Astrocyte (in vitro differentiated cells and primary cell): ENCODE measurements at places on chromosomes 7 and 10. TPM values are rescaled to one million over a fixed set of nuclear protein-coding genes. Genes with fewer than 3 reads are reported as not detected.
A peak's percentile ranks its signal among the peaks of the same experiment; 100 is the strongest.

- peak; percentile 59 for DNase-seq
- no peak overlapping the region for H3K27ac ChIP-seq
- no peaks in the 10 kb centered on the region for H3K27me3 ChIP-seq
Observed at GRCh38 chr10:103747193-103747865, 108.0 kb downstream of the SH3PXD2A start.

- H3K4me1 ChIP-seq: peaks cover 13% of the 10 kb centered on the region
- peak overlapping the region; percentile 85 for H3K27ac ChIP-seq
- peak; percentile 78 for DNase-seq
- H3K4me3 ChIP-seq: no peak overlapping the region
- no peaks in the 10 kb centered on the region for H3K36me3 ChIP-seq
Observed at GRCh38 chr10:84348447-84348846, 20.1 kb downstream of the CCSER2 start.

GRCh38 chr10:50426485-50426884, 175.2 kb upstream of the ASAH2 start:
- no peaks in the 10 kb centered on the region for H3K27me3 ChIP-seq
- H3K36me3 ChIP-seq: no peaks in the 10 kb centered on the region
- no peak for DNase-seq
- no peak overlapping the region for H3K4me3 ChIP-seq
- no peak overlapping the region for H3K27ac ChIP-seq
- H3K4me1 ChIP-seq: peaks cover 7% of the 10 kb centered on the region

Gene GRID2IP
- total RNA-seq: 0.07 and 0.09 TPM in 2 replicates

- H3K27me3 ChIP-seq: no peaks in the 10 kb centered on the region
- peak overlapping the region; percentile 45 for H3K27ac ChIP-seq
- H3K4me1 ChIP-seq: no peaks in the 10 kb centered on the region
- no peaks in the 10 kb centered on the region for H3K36me3 ChIP-seq
- peak; percentile 86 for DNase-seq
- H3K4me3 ChIP-seq: no peak overlapping the region
Observed at GRCh38 chr7:111006691-111007090, 84.2 kb upstream of the LRRN3 start.

DNA sequence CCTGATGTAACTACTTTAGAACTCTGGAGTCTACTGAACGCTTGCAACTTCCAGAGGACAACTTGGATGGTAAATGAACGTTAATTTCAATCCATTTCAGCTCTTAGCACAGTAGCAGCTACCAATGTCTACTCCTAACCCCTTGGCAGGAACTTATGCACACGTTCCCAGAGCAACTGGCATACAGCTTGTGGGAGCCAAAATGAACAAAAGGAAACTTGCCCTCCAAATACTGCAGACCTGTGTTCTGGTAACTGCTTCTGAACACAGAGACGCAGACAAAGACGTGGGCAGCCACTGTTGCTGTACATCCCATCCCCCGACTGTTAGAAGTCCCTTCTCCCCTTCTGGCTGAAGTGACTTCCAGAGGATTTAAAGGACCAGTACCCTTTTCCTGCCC, 61.3 kb downstream of the XPNPEP1 start:
- no peak for DNase-seq
- no peak overlapping the region for H3K27ac ChIP-seq

- H3K4me3 ChIP-seq: no peak overlapping the region
- no peaks in the 10 kb centered on the region for H3K27me3 ChIP-seq
- no peaks in the 10 kb centered on the region for H3K4me1 ChIP-seq
- DNase-seq: no peak
- no peak overlapping the region for H3K27ac ChIP-seq
Observed at GRCh38 chr7:94249631-94250030, 145.1 kb upstream of the COL1A2 start.

DNA sequence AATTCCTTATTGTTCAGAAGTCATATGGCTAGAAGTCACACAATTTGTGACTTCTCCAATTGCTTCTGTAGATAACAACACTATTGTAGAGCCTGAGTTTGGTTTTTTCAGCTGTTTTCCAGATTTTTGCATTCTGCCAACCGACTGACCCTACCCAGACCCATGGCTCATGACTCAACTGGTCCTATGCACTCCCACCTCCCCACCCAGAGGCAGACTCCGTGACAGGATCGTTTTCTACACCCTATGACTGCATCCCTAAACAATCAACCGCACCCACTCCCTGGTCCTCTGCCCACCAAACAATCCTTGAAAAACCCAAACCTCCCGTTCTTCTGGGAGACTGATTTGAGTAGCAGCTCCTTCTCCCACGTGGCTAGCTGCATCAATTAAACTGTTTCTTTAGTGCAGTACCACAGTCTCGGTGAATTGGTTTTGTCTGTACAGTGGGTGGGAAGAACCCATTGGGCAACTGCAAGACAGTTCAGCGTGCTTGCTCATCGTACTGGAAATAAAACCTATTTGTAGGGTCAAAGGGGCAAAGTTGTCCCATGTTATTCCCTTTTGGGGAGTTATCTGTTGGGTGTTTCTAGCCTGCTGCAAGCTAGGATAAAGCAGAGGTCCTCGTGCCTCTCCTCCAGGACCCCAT, 150.3 kb upstream of the FAM20C start:
- no peak overlapping the region for H3K27ac ChIP-seq
- no peak overlapping the region for H3K4me3 ChIP-seq
- H3K36me3 ChIP-seq: no peaks in the 10 kb centered on the region
- DNase-seq: peak; percentile 65

GRCh38 chr10:125399289-125399688, 238.9 kb upstream of the CTBP2 start:
- DNase-seq: no peak
- H3K27ac ChIP-seq: no peak overlapping the region
- no peaks in the 10 kb centered on the region for H3K4me1 ChIP-seq

DNA sequence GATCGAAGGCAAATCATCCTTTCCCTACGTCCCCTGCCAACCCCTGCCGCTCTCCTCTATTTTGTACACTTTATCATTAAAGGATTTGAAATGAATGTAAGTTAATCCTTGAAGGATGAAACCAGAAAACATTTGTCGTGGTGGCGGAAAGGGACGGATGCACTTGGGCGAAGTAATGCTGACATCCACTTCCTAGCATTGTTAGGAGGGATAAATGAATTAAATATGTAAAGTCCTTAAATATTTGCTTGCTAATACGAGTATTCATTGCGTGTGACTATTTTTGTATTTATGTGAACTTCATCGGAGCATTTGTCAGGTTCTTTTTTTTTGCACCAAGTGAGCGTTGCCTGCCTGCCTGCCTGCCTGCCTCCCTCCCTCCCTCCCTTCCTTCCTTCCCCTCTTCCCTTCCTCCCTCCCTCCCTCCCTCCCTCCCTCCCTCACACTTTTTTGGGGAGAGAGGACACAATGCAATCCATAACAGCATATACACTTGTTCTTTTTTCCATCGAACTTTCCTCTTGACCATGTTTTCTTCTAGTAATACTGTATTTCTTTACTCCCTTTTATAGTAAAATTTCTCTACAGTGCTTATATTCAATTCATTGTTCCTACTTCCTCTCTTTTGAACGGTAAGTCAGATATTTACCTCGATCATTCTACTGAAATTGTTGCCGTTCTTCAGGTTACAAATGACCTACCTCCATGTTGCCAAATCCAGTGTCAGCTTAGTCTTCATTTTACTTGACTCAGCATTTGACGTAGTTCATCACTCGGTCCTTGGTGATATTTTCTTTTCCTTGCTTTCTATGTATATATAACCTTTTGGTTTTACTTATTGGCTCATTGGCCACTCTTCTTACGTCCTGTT, 831 bp downstream of the CCDC7 start:
- peak; percentile 17 for DNase-seq
- no peaks in the 10 kb centered on the region for H3K36me3 ChIP-seq
- H3K4me1 ChIP-seq: peaks cover 6% of the 10 kb centered on the region
- no peaks in the 10 kb centered on the region for H3K27me3 ChIP-seq
- H3K4me3 ChIP-seq: peak overlapping the region; percentile 77

Gene ARHGAP19
- total RNA-seq: 9.0 and 9.2 TPM in 2 replicates

DNA sequence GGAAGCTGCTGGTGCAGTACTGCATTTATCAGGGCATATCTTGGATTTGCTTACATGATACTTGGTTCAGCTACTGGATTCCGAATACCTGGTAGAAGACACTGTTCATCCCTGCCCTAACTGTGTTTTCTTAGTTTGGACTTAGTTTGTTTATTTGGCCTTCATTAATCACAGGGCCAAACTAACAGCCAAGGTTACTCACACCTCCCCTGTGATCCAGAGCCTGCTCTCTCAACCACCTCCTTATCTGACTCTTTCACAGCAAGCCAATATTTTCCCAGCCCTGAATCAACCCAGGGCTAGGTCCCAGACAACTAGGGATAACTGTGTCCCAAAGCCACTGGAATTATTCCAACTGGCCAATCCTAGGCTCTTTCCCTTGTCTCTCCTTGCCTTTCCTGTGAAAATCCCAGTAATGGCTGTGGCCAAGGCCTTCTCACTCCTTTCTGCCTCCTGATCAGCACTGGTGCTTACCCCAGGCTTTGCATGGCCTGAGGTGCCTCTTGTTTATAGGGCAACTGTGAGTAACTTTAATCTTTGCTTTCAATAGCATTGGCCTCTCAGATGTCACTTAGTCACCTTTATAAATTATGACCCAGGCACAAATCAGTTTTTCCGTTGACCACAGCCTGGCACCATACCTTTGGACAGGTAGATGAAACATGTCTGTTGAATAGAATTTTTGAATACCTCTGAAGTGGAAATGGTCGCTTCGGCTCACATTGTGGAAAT, 9.3 kb upstream of the JCAD start:
- H3K27me3 ChIP-seq: no peaks in the 10 kb centered on the region
- no peak overlapping the region for H3K4me3 ChIP-seq
- no peaks in the 10 kb centered on the region for H3K36me3 ChIP-seq
- H3K4me1 ChIP-seq: no peaks in the 10 kb centered on the region
- H3K27ac ChIP-seq: no peak overlapping the region

Gene FGL2
- total RNA-seq: not detected in 2 replicates

DNA sequence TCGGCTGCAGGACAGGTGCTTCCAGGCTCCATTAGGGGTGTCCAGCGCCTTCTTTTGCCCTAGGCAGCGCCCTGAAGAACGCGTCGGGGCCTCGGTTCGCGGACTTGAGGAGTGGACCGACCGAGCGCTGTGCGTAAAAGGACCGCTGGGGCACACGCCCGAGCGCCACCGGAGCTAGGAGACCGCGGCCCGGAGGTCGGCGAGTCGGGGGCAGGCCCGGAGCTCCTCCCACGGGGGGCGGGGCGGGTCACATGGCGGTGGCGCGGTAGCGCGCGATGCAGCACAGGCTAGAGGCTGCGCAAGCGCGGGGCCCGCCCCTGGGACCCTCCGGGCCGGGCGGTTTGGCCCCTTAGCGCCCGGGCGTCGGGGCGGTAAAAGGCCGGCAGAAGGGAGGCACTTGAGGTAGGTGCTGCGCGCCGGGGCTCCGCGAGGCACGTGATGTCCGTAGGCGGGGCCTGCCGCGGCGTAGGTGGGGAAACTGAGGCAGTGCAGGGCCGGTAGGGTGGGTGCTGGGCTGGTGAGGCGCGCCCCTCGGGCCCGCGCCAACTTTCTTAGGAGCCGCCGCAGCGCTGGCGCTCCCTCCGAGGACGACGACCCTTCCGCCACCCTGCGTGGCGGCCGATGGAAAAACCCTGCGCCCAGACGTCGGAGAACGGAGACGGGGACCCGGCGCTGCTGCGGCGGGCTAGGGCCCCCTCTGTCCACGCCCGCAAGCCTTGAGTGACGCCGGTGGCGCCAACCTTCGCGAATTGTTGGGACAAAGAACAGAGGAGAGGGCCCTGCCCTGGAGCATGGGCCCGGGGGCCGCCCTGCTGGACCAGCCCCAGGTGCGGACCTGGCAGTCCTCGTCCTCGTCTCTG, at the start of gene PRXL2A:
PRXL2A (plus strand) TSS at position 310 of the 860 bp plus-strand sequence. CDS start 11,917 bp downstream, outside the sequence.
- H3K4me3 ChIP-seq: peak within 1 kb of the TSS; percentile 70
- H3K4me1 ChIP-seq: peaks cover 18% of the 10 kb centered on the region
- no peak within 1 kb of the TSS for H3K27ac ChIP-seq

DNA sequence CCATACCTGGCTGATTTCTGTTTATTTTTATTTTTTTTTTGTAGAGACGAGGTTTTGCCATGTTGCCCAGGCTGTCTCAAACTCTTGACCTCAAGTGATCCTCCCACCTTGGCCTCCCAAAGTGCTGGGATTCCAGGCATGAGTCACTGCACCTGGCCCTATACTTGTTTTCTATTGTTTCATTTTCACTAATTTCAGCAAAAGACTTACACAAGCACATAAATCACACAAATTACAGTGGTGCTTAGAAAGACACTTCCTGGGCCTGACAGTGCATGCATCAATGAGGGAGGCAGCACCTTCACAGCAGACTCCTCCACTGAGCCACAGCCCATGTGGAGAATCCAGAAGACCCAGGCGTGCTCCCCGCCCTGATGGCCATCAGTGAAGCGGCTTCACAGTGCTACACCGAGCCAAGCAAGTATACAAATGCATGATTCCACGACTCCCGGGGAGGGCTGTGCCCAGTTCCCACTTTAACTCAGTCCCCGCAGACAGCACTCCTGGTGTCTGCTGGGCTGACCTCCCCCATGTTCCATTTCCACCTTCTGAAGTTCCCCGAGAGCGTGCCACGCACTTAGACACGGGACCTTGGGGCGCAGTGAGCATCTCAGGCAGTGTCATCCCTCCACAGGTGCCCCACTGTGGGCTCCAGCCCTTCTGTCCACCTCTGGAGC, 20.6 kb downstream of the PITRM1 start:
- peaks cover 84% of the 10 kb centered on the region for H3K36me3 ChIP-seq
- H3K4me1 ChIP-seq: no peaks in the 10 kb centered on the region
- no peak overlapping the region for H3K4me3 ChIP-seq
- no peak for DNase-seq
- H3K27ac ChIP-seq: no peak overlapping the region

DNA sequence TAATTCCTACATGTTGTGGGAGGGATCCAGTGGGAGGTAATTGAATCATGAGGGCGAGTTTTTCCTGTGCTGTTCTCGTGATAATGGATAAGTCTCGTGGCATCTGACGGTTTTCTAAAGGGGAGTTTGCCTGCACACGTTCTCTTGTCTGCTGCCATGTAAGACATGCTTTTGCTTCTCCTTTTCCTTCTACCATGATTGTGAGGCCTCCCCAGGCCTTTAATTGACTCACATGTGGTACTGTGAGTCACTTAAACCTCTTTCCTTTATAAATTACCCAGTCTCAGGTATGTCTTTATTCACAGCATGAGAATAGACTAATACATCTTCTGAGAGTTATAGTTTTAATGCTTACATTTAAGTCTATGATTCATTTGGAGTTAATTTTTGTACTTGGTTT, 22.6 kb upstream of the CPN1 start:
- no peak overlapping the region for H3K4me3 ChIP-seq
- no peaks in the 10 kb centered on the region for H3K36me3 ChIP-seq
- peaks cover 7% of the 10 kb centered on the region for H3K27me3 ChIP-seq
- H3K4me1 ChIP-seq: no peaks in the 10 kb centered on the region
- DNase-seq: no peak
